Aorta (tissue), 5 donors: ENCODE measurements at places on chromosomes 3 and 15.

DNA sequence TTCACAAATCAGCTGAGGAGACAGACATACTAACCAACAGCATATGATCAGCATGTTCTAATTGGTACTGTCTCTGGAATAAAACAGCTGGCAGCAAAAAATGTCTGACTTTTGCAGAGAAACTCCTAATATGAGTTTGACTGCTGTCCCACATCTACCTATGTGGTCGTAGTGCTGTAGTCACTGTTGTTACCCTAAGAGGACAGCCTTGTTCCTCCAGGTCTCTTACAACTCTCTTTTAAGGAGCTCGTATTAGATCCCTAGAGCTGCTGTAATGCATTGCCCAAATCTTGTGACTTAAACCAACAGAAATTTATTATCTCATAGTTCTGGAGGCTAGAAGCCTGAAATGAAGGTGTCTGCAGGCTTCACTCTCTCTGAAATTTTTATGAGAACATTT, 92.1 kb downstream of the TGFBR2 start:
- H3K27ac ChIP-seq = no peak overlapping the region
- H3K4me1 ChIP-seq = no peaks in the 10 kb centered on the region
- no peak overlapping the region for H3K4me3 ChIP-seq
- peaks cover 2% of the 10 kb centered on the region for H3K36me3 ChIP-seq

DNA sequence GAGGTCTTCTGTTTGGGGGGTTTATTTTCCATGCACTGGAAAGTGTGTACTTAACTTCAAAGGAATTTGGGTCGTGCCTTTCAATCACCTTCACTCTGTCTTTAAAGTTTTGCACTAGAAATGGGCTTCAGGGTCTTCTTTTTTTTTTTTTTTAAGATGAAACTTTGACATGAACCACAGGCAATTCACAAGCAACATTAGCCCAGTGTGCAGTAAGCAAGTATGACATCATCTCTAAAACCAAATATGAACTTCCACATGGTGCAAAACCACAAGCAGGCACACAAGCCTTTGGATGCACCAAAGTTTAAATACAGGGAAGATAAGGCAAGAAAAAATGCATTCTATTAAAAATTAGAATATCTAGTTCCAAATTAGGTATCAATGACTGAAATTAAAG, 381.9 kb downstream of the ERC2 start:
- no peak overlapping the region for H3K27ac ChIP-seq
- no peaks in the 10 kb centered on the region for H3K27me3 ChIP-seq
- no peak for DNase-seq

DNA sequence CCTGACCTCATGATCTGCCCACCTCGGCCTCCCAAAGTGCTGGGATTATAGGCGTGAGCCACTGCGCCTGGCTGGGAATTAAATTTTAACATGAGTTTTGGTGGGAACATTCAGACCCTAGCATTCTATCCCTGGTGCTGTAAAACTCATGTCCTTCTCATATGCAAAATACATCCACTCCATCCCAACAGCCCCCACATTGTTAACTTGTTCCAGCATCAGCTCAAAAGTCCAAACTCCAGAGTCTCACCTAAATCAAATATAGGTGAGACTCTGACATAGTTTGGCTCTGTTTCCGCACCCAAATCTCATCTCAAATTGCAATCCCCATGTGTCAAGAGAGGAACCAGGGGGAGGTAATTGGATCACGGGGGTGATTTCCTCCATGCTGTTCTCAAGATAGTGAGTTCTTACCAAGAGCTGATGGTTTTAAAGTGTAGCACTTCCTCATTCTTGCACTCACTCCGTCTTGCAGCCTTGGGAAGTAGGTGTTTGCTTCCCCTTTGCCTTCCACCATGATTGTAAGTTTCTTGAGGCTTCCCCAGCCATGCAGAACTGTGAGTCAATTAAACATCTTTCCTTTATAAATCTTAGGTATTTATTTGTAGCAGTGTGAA, 96.2 kb upstream of the PLCL2 start:
- no peak for DNase-seq
- H3K4me3 ChIP-seq = no peak overlapping the region
- H3K27ac ChIP-seq = no peak overlapping the region

- DNase-seq = no peak
- H3K4me1 ChIP-seq = no peaks in the 10 kb centered on the region
- H3K27ac ChIP-seq = no peak overlapping the region
Observed at GRCh38 chr3:43177085-43177484, 71.2 kb upstream of the POMGNT2 start.

DNA sequence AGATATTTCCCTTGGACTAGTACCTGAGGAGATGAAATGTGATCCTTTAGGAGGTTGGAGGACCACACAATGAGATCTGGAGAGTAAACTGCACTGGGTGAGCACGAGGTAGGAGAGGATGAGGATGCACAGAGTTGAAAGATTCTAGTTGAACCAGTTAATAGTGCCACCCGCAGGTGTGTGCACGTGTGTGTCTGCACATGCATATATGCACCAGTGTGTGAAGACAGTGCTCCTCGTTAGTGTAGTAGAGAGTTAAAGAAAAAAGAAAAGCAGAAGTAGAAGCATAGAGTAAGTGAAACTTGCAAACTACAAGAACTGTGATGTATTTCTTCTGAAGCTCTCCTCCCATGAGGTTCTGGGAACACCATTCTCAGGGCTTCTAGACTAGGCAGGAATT, 8.4 kb downstream of the MED12L start:
- no peak overlapping the region for H3K27ac ChIP-seq
- H3K27me3 ChIP-seq = no peaks in the 10 kb centered on the region
- no peaks in the 10 kb centered on the region for H3K4me1 ChIP-seq
- H3K36me3 ChIP-seq = no peaks in the 10 kb centered on the region
- no peak overlapping the region for H3K4me3 ChIP-seq

DNA sequence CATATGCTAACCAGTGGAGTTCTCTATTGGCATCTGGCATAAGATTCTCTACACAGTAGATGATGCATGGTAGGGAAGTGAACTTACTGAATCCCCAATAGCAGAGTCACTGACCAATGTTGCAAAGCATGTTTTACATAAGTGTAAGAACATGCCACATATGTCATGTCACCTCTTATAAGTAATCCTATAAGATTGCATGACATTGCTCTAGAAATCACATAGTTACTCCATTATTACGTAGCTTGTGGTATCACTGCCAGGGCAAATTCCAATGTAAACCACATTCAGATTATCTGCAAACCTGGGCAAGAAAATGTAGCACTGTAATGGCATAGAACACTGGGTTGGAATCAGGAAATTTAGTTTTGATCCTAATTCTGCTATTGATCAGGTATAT, 198.2 kb upstream of the UMPS start:
- H3K27ac ChIP-seq = no peak overlapping the region
- no peak for DNase-seq
- H3K36me3 ChIP-seq = no peaks in the 10 kb centered on the region
- no peak overlapping the region for H3K4me3 ChIP-seq
- H3K27me3 ChIP-seq = no peaks in the 10 kb centered on the region

- H3K27ac ChIP-seq = no peak overlapping the region
- H3K27me3 ChIP-seq = no peaks in the 10 kb centered on the region
- H3K4me1 ChIP-seq = no peaks in the 10 kb centered on the region
- no peak overlapping the region for H3K4me3 ChIP-seq
- peaks cover 3% of the 10 kb centered on the region for H3K36me3 ChIP-seq
Observed at GRCh38 chr3:49238274-49239127, 38.5 kb downstream of the C3orf62 start.

DNA sequence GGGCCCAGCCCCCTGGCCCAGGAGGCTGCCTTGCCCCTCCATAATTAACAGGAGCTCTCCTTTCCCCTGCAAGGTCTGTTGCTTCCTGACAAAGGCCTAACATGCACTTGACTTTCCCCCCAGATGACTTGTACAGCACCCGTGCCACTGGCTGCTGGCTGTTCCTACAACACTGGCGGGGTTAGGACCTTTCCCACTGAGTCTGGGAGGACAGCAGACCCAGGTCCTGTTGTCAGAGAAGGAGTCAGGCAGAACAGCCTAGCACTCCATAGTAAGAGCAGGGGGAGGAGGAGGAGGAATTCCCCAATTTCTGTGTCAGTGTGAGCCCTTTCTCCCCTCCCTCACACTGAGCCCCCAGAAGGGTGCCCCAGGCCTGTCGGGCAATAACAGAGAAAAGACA, 99.2 kb downstream of the CORO2B start:
- no peak overlapping the region for H3K4me3 ChIP-seq
- H3K27me3 ChIP-seq = no peaks in the 10 kb centered on the region
- no peak for DNase-seq
- H3K27ac ChIP-seq = no peak overlapping the region

DNA sequence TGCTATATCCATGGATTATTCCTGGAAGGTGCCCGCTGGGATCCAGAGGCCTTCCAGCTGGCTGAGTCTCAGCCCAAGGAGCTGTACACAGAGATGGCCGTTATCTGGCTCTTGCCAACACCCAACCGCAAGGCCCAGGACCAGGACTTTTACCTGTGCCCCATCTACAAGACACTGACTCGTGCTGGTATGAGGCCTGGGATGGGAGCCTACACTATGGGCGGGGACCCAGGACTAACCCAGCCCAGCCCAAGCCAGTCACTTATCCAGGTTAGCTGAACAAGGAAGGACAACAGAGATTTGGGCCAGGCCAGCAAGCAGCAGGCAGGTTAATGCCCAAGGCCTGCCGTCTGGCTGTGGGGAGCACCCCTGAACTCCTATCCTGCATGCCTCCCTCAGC, 45.3 kb downstream of the SEMA3G start:
- H3K4me1 ChIP-seq = no peaks in the 10 kb centered on the region
- DNase-seq = peak; percentile 24

GRCh38 chr15:22992024-22992326, 11.8 kb upstream of the CYFIP1 start:
- peak; percentile 31 for DNase-seq
- H3K36me3 ChIP-seq = no peaks in the 10 kb centered on the region
- no peak overlapping the region for H3K4me3 ChIP-seq
- H3K4me1 ChIP-seq = no peaks in the 10 kb centered on the region

DNA sequence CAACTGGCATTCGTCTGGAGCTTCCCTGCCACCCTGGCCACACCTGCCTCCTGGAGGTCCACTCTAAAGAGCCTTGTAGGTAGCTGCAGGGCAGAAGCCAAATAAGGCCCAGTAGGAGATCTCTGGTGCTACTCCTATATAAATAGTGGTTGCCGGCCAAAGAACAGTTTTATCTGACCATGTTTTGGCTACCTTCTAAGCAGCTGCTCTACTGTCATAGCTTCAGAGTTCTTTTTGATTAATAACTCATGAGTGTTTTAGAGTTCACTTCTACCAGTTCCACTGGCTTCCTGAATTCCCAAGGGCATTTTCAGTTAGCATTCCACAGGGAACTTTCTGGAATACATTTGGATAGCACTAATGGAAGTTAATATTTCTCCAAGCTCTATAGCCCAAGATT, 154.6 kb downstream of the B3GALNT1 start:
- H3K4me3 ChIP-seq = no peak overlapping the region
- no peak overlapping the region for H3K27ac ChIP-seq
- no peak for DNase-seq
- no peaks in the 10 kb centered on the region for H3K4me1 ChIP-seq
- H3K36me3 ChIP-seq = no peaks in the 10 kb centered on the region
- H3K27me3 ChIP-seq = no peaks in the 10 kb centered on the region

GRCh38 chr3:186653080-186653707, 12.6 kb upstream of the HRG start:
- H3K27me3 ChIP-seq = no peaks in the 10 kb centered on the region
- DNase-seq = no peak
- no peak overlapping the region for H3K4me3 ChIP-seq

DNA sequence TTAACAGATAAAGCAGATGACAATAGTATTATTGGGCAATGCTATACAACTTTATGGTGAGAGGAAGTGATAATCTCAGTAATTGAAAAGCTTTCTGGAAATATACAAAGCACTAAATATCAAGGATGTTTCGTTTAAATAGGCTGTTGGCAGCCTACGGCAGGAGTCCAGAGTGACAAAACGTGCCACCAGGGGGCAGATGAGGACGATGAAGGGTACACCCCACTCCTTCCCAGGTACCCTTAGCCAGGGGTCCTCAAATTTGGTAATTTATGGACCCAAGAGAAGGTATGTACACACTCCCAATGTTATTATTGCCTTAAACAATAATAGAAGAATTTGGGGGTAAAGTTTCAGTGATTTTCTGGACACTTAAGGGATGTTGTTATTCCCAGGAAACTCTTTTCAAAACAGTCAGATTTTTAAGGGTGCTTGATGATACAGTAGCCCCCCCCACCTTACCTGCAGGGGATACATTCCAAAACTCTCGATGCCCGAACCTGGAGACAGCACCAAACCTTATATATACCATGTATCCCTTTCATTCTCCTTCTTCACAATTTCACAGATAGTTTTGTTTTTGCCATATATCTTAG, 1.4 kb upstream of the MAGEL2 start:
- H3K4me3 ChIP-seq = no peak overlapping the region
- DNase-seq = no peak
- no peaks in the 10 kb centered on the region for H3K27me3 ChIP-seq
- H3K36me3 ChIP-seq = no peaks in the 10 kb centered on the region
- H3K4me1 ChIP-seq = no peaks in the 10 kb centered on the region

DNA sequence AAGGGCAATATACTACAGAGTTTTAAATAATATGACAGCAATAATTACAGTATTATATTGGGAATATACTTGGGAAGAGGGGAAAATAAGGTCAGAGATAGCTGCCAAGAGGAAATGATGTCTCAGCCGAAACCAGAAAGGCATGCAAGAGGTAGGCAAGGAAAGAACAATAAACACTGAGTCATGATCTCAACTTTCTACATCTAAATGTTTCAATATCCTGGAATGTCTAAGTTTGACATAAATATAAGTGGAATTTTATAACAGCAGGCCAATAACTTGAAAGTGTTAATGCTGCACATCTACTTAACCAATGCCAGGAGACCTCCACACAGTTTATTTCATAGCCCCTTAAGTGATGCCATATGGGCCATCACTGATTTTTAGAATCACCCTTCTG, 99.8 kb upstream of the CPNE4 start:
- H3K27ac ChIP-seq = peak overlapping the region; percentile 59
- no peak for DNase-seq
- H3K4me1 ChIP-seq = peaks cover 4% of the 10 kb centered on the region
- H3K36me3 ChIP-seq = no peaks in the 10 kb centered on the region
- H3K27me3 ChIP-seq = no peaks in the 10 kb centered on the region

GRCh38 chr15:25478313-25478712, 39.5 kb upstream of the UBE3A start:
- no peak for DNase-seq
- H3K27me3 ChIP-seq = no peaks in the 10 kb centered on the region
- no peak overlapping the region for H3K27ac ChIP-seq

DNA sequence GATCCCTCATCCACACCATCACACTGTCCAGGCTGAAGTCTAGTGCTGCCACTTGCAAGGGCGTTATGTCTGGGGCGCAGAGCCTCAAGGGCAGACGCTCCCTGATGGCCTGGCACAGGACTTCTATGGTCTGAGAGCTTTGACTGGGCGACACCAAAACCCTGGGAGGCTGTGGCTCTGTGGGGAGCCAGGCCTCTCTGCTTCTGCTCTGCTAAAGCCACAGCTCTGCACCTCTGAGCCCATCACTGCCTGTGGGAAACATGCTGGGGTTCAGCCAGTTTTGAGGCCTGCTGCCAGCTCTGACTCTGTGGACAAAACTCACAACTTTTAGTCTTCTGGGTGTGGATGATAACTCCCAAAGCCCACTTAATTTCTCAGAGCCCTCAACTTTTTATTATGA, 6.3 kb upstream of the LCTL start:
- no peak overlapping the region for H3K27ac ChIP-seq
- H3K4me3 ChIP-seq = no peak overlapping the region
- DNase-seq = no peak
- H3K36me3 ChIP-seq = no peaks in the 10 kb centered on the region
- no peaks in the 10 kb centered on the region for H3K4me1 ChIP-seq
